ENCODE measurements at places on chromosomes 3 and 15.

DNA sequence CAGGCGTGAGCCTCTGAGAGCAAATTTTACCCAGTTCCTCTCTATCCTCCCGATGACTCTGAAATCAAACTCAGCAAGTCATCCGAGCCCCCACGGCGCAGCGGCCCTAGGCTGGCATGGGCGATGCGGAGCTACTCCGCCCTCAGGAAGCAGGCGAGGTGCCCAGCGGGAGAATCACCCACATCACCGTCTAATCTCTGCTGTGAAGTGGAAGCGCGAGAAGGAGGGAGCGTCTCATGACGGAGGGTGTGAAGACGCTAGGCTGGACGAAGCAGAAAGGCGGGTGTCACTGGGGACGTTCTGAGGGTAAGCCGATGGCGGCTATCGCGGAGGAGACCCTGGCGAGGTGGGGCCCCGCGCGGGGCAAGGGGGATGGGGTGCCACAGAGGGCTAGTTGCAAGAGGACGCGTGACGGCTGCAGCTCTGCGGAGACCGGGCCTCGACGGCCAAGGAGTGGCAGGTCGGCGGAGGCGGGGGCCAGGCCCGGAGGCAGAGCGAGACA is 9.1 kb upstream of the GNAI2 start:
- DNase-seq, result no peak

DNA sequence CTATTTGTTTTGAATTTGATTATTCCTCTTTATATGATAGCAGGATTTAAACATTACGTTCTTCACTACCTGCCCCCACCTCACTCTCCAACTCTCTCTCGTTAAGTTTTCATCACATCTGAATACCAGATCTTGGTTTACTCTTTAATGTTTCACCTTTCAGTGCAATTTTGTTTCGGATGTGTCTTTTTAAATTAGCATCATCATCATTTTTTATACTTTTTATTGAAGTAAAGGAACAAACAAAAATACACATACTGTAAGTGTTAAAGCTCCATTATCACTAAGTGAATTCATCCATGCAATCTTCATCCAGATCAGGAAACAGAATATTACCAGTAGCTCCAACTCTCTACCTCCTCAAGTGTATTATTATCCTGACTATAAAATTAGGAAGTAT is 310.6 kb downstream of the C3orf38 start:
- DNase-seq, result no peak

DNA sequence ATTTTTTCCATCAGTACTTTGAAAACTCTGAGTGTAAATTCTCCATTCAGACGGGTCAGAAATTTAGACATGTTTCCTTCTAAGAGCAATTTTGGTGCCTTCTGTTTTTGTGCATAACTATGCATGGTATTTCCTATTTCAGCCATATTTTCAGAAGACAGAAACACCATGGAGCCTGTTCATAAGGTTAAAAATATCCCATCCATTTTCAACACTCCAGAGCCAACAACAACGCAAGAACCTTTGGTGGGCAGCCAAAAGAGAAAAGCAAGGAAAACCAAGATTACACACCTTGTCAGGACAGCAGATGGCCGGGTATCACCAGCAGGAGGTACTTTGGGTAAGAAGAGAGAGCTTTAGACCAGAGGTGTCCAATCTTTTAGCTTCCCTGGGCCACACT is 275.6 kb downstream of the BBX start:
- no peak for DNase-seq

DNA sequence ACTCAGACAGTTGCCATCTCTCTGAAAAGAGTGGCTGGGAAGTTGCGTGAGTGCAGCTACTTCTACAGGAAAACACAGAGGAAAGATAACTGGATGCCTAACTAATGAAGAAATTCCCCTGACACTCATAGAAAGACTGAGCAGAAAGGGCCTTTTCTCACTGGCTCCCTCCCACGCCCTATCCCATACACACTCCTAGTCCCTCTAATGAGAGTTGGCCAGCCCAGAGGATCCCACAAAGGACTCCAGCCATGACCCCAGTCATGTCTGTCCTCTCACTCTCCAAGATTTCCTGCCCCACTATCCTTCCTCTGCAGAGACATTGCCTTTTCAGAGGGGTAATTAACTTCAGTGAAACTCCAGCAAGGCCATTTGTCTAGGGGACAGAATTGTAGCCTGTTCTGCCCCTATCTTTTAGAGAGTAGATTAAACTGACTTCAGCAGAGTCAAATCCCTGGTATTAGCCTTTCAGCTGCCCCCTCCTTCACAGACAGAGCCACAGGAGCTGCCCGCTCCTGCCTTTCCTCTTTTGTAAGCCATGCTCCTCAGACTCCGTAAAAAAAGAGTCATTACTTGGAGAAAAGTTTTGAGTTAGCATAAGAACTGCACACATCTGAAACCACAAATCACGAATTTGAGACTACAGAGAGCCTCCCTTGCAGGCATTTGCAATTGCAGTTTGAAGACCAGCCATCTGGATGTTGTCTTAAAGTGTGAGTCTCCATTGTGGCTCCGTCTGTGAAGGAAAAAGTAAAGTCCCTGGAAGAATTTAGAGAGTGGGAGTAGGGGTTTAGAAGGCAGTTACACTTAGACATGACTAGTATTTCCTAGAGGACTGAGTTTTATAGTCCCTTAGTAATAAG is 129.1 kb upstream of the SEMA6D start:
- no peak for DNase-seq

DNA sequence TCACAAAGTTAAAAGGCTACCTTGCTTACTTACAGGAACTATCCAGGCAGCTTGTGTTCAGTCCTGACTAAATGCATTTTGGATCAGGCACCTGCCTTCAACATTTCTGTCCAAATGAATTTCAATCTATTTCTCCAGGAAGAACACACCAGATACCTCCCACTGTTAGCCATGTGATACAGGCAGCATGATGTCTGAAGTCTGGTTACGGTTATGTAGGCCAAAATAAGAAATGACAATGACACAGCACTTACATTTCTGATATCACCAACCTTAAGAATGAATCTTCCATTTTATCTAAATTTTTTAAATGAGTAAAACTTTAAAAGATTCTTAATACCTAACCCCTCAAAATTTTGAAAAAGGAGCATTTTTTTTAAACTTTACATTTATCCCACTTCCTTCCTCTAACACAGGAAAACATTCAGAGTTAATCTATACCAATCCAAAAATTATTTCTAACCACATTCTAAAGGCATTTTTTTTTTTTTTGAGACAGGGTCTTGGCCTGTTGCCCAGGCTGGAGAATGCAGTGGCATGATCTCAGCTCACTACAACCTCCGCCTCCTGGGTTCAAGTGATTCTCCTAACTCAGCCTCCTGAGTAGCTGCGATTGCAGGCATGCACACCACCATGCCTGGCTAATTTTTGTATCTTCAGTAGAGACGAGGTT is at the start of gene MAP4:
MAP4 (minus strand) TSS at position 116 of the 673 bp plus-strand sequence. CDS start 17,556 bp downstream, outside the sequence.
- no peak for DNase-seq

DNA sequence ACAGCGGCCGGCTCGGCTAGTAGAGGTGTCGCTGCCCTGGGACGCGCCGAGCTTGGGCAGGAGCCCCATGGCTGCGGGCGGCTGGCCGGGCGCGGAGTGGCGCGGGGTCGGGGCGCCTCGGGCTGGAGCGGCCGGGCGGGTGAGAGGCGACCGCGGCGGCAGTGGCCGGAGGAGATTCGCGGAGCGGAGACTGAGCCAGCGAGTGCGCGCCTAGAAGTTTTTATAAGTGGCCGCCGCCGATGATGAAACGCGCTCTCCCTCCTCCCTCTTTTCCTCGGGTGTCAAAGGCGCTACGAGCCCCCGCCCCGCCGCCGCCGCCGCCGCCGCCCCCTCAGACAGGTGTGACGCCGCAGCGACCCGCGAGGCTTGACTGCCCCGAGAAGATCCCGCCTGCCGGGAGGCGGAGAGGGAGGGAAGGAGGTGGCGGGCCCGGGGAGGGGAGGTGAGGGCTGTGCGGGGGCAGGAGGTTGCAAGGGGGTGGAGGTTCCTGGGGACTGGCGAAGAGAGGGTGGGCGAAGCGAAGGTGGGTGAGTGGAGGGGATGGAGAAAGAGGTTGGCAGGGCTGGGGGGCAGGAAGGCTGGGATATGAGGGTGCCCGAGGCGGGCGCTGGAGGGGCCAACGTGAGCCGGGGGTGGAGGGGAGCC is at the start of gene SLCO2A1:
SLCO2A1 (minus strand) TSS at position 192 of the 645 bp plus-strand sequence; CDS start at position 69, 123 bp downstream.
- DNase-seq, result no peak

GRCh38 chr3:102304550-102304949 is 130.3 kb upstream of the ZPLD1 start:
- no peak for DNase-seq

DNA sequence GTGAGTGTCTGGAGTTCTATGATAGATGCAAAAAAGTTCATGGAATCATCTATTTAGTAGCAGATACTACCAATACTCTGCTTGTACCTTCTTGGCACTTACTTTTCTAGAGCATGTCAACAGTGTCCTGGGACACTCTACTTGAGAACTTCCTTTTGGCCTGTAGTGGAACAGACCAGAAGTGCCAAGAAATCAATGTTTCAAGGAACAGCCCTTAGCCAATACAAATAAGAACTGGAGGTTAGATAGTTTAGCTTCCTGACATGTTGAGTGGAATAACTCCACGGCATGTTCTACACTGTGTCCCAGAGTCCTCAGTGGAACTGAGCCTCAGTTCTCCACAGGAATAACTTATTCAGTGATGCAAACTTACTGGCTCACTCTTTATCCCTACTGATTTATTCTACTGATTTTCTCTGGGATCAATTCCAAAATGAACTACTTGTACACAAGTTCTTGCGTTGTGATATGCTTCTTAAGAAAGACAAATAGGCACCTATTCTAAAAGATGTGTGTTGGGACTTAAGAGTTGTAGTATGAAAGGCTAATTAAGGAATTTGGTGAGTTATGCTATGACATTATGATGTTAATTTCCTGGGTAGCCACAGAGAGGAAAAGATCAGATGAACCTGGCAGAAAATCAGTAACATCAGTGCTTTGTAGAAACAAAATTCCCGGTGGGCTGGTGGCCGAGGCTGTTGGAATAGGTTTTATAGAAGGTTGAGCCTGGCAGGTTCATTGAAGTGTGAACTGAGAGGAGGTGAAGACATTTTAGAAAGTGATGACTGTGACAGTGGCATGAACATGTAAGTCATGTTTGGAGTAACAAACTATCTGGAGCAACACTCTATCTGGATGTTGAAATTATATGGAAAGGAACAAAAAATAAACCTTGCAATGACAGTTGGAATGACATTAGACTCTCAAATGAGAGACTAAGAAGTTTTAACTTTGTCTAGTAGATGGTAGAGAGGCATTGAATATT is 101.8 kb upstream of the RBMS3 start:
- no peak for DNase-seq

DNA sequence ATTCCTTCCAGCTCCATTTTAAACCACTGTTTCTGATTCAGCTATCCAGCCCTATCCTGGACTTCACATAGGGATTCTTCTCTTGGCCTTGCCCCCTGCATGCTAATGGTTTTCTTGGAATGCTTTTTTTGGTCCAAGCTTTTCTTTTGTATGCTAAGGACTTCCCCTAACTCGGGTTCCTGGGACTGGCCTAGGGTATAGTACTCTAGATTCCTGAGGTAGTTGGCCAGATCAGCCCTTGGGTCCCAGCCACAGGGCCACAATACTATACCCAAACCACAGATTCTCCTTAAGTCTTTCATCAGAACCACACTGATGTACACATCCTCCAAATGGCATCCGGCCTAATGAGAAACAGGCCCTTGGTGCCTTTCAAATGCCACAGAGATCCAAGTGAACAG is 2.8 kb downstream of the FYCO1 start:
- no peak for DNase-seq

- no peak for DNase-seq
These were observed 107.5 kb downstream of the SLC49A4 start for GRCh38 chr3:122902326-122902725.

DNA sequence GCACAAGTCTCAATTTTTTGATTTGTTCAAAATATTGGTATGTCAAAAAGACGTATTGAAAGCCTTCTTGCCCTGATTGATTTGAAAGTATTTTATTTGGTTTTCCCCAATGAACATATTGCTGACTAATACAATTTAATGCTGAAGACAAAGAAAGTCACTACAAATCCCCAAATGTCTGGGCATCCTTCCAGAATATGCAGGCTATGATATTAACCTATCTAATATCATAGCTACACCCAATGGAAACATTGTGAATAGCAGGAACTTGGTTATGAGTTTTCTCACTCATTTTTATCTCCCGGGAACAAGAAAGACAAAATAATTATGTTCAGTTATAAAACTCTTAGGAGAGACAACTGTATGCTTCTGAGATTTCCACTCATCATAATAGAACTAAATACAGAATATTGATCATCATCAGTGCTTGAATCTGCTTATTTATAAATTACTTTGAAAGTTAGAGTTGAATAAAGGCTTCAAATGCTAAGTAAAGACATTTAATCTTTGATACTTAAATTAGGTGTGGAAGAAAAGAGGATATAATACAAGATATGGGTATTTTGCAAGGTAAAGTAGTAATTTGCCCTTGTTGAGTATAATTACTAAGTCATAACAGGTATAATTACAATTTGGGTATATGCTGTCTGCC is 483.9 kb downstream of the RBMS3 start:
- no peak for DNase-seq

DNA sequence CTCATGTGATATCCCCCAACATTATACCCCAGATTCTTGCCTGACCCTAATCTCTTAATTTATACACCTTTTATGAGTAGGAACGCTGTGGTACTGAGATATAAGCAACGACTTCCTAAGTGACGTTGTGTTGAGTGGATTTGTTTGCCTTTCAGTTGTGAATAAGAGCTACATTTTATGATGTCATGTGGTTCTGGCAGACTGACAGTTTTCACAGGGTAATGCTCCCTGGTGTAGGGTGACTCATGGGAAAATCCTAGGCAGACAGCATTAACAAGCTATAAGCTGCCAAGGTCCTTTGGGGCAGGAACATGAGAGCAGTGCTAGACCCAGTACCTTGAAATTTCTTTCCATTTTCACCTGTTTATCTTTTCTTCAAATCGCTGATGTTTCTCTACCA is 11.2 kb downstream of the C3orf52 start:
- DNase-seq, result no peak

DNA sequence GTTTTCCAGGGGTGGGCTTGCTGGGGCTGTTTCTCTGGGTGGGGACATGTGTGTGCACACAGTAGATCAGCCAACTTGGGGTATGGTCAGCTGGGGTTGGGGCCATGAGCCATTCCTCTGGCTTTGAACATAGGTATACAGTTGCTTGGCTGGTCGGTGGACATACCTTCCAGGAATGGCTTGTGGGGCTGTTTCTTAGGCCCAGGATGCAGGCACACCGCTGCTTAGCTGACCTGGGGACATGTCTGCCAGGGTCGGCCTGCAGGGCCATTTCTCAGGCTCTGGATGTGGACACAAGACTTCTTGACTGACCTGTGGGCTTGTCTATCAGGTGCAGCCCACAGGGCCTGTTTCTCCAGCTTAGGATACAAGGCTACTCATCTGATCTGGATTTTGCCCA is 130.6 kb downstream of the DOCK3 start:
- DNase-seq, result no peak

DNA sequence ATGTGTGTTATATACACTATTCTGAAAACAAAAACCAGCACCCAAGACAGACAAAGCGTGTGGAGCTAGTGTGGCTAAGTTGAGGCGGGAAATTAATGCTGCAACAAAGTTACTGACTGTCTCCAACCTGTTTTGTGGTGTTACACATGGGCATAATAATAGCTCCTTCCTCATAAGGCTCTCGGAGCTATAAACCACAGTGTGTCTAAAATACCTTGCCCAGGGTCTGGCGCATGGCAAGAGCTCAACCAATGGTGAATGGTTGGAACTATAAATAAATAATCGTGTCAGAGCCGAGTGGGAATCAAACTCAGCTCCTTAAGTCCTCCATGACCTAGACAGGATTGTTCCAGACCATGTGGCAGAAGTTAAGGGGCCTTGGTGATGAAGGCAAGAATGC is 35.9 kb upstream of the TFRC start:
- DNase-seq, result no peak

- no peak for DNase-seq
These were observed 53.7 kb downstream of the TPRG1 start for GRCh38 chr3:189225431-189225830.

- DNase-seq, result no peak
These were observed 16.6 kb upstream of the LOXL1 start for GRCh38 chr15:73909651-73910050.

All from stimulated activated CD4-positive, alpha-beta T cell treated with anti-CD3 and anti-CD28 coated beads, Interleukin-1b, Interleukin-23, amount 100 ng/mL, for 1 hour (primary cell).